ENCODE measurements at places on chromosomes 7 and 10.

DNA sequence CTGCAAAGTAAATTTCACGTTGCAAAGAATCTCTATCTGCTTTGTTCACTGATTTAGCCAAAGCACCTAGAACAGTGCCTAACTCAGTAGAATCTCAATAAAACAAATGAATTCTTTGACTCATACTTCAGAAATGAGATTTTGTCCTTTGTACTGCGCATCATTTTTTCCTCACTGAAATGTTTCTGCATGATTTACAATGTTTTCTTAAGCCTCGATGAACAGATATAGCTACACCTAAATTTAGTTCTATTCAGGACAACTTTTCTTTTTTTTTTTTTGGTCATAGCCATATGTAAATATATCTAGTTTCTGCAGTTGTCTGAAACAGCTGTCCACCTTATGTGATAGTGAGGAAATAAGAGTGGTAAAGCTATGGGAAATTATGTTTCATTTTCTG lies 15.3 kb downstream of the GNAT3 start:
- no peak for DNase-seq

GRCh38 chr7:158447506-158448171 lies 140.0 kb downstream of the PTPRN2 start:
- no peak for DNase-seq

DNA sequence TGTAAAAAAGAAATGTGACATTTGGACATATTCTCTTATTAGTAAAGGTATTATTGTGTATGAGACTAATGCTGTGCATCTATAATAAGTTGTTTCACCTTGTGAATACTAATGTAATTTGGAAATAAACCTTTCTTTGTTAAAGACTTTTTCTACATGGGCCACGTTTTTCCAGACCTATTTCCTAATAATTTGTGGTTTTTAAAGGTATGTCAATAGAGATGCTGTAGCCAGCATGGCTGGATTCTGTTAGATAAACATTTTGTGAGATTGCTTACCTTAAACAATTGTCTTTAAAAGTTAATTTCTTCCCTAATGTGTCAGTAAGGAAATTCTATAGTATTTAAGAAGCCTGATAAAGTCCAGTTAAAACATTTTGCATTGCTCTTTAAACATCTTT lies 56.0 kb downstream of the KAT6B start:
- no peak for DNase-seq

GRCh38 chr10:74342991-74343390 lies 192.0 kb downstream of the ADK start:
- DNase-seq, result peak; percentile 36

DNA sequence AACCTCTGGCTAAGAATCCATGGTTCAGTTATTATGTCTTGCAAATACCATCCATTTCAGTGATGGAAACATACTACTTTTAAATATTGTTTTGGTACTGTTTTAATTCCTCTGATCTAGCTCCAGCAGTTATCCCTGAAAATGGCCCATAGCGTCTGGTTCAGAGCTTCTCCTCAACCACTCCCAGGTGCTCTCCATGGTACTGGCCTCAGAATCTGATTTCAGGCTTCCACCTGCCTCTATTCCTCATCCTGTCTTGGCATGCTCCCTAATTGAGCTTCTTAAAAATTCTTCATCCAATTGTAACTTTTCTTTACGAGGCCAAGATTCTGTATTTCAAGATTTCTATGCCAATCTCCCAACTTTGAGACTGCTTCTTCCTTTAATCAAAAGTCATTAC lies 236.3 kb downstream of the HTR7 start:
- no peak for DNase-seq
